ENCODE measurements at places on chromosomes 13 and 19.
A peak's percentile ranks its signal among the peaks of the same experiment; 100 is the strongest.

- H3K27ac ChIP-seq: no peak overlapping the region
- H3K27me3 ChIP-seq: no peaks in the 10 kb centered on the region
- DNase-seq: no peak
Measured at GRCh38 chr19:4374498-4375163, 25.7 kb downstream of the SH3GL1 start.

DNA sequence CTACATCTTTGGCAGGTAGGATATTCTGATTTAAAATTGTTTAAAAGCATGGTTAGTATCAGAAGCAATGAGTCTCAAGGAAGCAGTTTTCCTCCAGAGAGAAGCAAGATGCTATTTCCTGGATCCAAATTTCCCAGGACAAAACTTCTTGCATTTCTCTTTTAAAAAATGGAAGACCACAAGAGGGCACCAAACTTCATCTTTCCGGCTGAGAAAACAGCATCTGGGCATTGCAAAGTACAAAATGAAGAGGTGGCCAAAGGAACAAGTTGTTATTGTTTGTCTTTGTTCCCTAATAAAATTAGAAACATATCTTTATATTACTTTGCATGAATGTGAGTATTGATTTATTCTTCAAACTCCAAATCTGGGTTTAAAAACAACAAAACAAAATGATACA, 60.0 kb upstream of the LRCH1 start:
- H3K4me3 ChIP-seq: no peak overlapping the region
- H3K36me3 ChIP-seq: peaks cover 2% of the 10 kb centered on the region
- no peak for DNase-seq
- H3K4me1 ChIP-seq: no peaks in the 10 kb centered on the region
- H3K27ac ChIP-seq: no peak overlapping the region

GRCh38 chr19:44848036-44848811, 2.1 kb downstream of the NECTIN2 start:
- no peak for DNase-seq
- H3K27me3 ChIP-seq: peaks cover 10% of the 10 kb centered on the region
- H3K36me3 ChIP-seq: peaks cover 3% of the 10 kb centered on the region
- peaks cover 37% of the 10 kb centered on the region for H3K4me1 ChIP-seq

DNA sequence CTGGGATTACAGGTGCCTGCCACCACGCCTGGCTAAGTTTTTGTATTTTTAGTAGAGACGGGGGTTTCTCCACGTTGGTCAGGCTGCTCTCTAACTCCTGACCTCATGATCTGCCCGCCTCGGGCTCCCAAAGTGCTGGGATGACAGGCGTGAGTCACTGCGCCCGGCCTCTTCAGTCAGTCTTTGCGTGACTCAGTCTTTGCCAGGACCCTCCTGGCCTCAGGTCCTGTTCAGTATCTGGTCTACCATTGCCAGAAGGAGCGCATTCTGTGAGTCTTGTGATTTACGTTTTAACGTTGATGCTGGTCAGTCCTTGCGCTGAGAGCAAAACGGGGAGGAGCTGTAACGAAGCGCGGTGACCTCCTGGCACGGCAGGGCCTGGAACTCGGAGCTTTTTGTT, 7.6 kb upstream of the HMG20B start:
- H3K4me3 ChIP-seq: no peak overlapping the region
- H3K36me3 ChIP-seq: no peaks in the 10 kb centered on the region
- no peaks in the 10 kb centered on the region for H3K27me3 ChIP-seq
- H3K27ac ChIP-seq: no peak overlapping the region
- no peaks in the 10 kb centered on the region for H3K4me1 ChIP-seq
- DNase-seq: no peak

GRCh38 chr19:7188698-7189629, 105.2 kb downstream of the INSR start:
- peaks cover 27% of the 10 kb centered on the region for H3K4me1 ChIP-seq
- no peak overlapping the region for H3K4me3 ChIP-seq
- H3K27me3 ChIP-seq: no peaks in the 10 kb centered on the region
- DNase-seq: no peak
- no peak overlapping the region for H3K27ac ChIP-seq

- no peaks in the 10 kb centered on the region for H3K4me1 ChIP-seq
- H3K27me3 ChIP-seq: no peaks in the 10 kb centered on the region
- H3K36me3 ChIP-seq: no peaks in the 10 kb centered on the region
- DNase-seq: no peak
- no peak overlapping the region for H3K4me3 ChIP-seq
Measured at GRCh38 chr13:35460061-35460460, 16.4 kb downstream of the MAB21L1 start.

GRCh38 chr19:51145916-51146493, 3.9 kb downstream of the SIGLEC7 start:
- H3K4me3 ChIP-seq: no peak overlapping the region
- peak overlapping the region; percentile 39 for H3K27ac ChIP-seq
- no peaks in the 10 kb centered on the region for H3K36me3 ChIP-seq
- peaks cover 18% of the 10 kb centered on the region for H3K27me3 ChIP-seq

GRCh38 chr13:110583178-110583865, 21.8 kb upstream of the RAB20 start:
- no peak for DNase-seq
- H3K4me1 ChIP-seq: peaks cover 2% of the 10 kb centered on the region
- peaks cover 58% of the 10 kb centered on the region for H3K27me3 ChIP-seq
- H3K4me3 ChIP-seq: no peak overlapping the region
- no peaks in the 10 kb centered on the region for H3K36me3 ChIP-seq

DNA sequence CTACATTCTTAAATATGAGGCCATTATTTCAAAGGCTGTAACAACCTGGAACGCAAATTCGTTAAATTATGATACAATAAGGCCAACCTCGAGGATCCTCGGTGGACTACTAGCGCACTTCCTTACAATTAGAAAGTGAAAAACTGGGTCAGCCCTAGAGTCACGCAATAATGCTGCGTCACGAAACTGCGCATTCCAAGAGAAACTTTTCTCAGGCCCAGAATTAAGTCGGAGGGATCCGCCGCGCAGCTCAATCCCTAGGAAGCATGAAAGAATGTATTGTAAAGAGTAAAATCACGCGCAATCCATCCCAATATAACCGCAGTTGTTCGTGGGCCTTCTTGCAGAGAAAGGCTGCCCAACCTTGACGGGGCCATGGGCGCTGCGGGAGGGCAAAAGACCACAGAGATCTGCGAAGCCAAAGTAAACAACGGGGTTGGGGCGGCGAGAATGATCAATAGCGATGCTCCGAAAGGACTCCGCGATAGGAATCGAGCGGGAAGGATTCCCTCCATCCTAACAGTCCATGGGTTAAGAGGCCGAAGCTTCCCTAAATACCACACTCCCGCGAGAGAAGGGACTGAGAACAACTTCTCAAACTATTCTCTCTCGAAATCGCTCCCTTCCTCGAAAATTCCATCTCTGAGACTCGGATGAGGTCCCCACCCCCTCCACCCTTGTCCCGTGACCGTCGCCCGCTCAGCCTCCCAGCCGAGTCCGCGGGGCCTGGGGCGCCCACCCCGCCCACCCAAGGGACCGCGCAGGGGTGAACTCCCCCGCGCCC, 564 bp downstream of the SPART start:
- peaks cover 5% of the 10 kb centered on the region for H3K27me3 ChIP-seq
- peak overlapping the region; percentile 96 for H3K4me3 ChIP-seq
- H3K27ac ChIP-seq: peak overlapping the region; percentile 98
- peaks cover 28% of the 10 kb centered on the region for H3K4me1 ChIP-seq
- DNase-seq: peak; percentile 34

DNA sequence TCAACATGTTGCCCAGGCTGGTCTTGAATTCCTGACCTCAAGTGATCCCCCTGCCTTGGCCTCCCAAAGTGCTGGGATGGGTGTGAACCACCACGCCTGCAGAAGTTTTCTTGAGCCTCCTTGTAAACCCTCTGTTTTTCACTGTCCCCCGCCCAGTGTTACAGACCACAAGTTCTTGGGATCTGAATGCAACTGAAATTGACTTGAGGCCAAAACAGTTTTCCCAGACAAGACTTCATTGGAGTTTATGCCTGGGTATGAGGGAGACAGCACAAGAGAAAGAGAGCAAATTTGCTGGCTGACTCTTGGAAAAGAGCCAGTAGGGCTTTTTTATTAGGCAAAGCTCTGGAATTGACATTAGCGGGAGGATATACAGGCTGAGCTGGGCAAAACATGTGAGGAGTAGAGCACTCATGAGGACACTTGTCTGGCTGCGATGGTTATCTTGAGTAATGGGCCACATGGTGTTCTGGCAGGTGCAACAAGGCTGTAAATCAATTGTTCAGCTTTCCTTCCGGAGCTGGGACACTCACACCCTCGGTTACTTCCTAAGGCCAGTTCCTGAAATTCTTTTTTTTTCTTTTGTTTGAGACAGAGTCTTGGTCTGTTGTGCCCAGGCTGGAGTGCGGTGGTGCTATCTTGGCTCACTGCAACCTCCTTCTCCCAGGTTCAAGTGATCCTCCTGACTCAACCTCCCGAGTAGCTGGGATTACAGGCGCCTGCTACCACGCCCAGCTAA, 12.7 kb upstream of the HNRNPL start:
- no peaks in the 10 kb centered on the region for H3K27me3 ChIP-seq
- no peaks in the 10 kb centered on the region for H3K36me3 ChIP-seq
- no peak for DNase-seq
- no peak overlapping the region for H3K27ac ChIP-seq
- H3K4me1 ChIP-seq: peaks cover 31% of the 10 kb centered on the region
- no peak overlapping the region for H3K4me3 ChIP-seq

DNA sequence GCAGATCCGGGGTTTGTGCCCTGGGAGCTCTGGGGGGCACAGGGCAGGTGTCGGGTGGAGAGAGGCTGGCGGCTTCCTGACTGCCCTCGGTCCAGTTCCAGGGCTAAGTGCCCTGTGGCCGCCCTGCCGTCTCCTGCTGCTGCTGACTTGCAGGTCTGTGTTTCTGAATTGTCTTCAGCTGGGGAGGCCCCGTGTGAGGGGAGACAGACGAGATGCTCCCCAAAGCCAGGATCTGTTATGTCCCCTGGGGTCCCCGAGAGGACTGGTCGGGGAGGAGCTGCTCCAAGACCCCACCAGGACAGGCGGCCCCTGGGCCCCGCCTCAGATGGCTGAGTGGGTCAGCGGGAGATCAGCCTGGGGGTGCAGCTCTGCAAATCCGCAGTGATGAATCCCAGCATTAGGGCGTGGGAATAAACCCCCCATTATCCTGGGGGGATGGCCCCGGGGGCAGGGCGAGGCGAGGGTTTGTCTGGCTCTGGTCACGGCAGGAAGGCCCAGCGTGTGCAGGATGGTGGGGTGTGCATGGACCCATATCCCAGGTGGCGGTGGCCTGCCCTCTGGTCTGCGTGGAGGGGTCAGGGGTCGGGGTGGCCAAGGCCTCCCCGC, 4.7 kb downstream of the HCN2 start:
- no peak overlapping the region for H3K27ac ChIP-seq
- H3K4me3 ChIP-seq: no peak overlapping the region
- no peaks in the 10 kb centered on the region for H3K36me3 ChIP-seq
- peaks cover 7% of the 10 kb centered on the region for H3K4me1 ChIP-seq

DNA sequence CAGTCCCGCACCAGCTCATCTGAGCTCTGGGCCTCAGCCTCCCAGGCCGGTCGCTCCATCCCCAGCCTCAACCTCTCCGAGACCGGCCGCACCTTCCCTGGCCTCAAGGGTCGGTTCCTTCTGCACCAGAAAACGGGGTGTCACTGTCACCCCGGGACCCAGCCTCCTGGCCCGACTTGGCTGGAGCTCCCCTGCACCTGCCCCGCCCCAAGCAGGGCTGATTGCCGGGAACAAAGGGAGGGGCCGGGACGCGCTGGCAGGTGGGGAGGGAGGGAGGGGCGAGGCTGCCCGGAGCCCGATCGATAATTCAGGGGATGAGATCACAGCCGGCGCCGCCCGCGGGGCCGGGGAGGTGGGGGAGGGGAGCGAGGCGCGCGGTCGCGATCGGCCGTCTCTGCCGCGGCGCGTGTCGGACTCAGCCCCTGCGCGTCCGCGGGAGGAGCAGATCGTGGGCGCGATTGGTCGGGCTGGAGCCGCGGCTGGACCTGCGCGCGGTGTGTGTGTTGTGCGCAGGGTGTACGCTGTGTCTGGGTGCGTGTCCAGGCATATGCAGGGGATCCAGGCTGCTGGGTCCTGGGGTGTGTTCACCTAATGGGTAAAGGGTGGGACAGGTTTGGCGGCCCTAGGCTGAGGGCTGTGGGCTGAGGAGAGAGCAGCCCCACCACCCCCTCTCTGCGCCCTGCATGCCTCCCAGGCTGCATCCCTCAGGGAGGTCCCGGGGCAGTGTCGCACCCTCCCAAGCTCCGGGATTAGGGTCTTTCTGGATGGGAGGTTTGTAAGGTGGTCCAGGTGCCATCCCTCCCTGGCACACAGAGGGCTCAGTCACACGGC, 1.1 kb upstream of the SHC2 start:
- peak overlapping the region; percentile 87 for H3K4me3 ChIP-seq
- H3K4me1 ChIP-seq: peaks cover 3% of the 10 kb centered on the region
- H3K27me3 ChIP-seq: peaks cover 19% of the 10 kb centered on the region
- DNase-seq: no peak
- H3K27ac ChIP-seq: no peak overlapping the region
- H3K36me3 ChIP-seq: no peaks in the 10 kb centered on the region

DNA sequence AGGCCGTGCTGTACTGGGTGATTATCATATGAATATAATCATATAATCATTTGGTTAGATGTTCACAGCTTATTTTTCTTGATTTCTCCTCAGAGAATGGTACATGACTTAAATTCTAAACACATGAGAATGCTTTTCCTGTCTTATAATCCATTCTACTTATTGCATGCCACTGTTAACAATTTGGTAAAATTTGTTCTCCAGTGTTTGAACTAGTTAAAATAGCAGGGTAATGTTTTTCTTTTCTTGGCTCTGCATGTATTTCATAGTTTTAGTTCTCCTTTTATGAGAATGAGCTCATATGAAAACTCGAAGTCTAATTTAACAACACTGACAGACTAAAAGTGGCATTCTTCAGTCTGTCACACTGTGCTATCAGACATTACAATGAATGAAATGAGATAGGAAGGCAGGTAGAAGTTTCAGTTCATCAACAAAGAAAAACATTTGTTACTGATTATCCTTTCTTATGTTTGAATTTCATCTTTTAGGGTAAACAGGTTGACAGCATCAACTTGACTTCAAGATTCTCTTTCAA, 10.2 kb downstream of the SPRYD7 start:
- no peaks in the 10 kb centered on the region for H3K27me3 ChIP-seq
- peaks cover 4% of the 10 kb centered on the region for H3K36me3 ChIP-seq
- no peak overlapping the region for H3K4me3 ChIP-seq
- H3K27ac ChIP-seq: no peak overlapping the region
- DNase-seq: no peak
- no peaks in the 10 kb centered on the region for H3K4me1 ChIP-seq

GRCh38 chr13:87234981-87235380, 436.2 kb upstream of the SLITRK5 start:
- H3K4me1 ChIP-seq: no peaks in the 10 kb centered on the region
- no peak overlapping the region for H3K4me3 ChIP-seq
- no peak for DNase-seq
- H3K27ac ChIP-seq: no peak overlapping the region
- H3K27me3 ChIP-seq: no peaks in the 10 kb centered on the region
- H3K36me3 ChIP-seq: no peaks in the 10 kb centered on the region

- no peaks in the 10 kb centered on the region for H3K27me3 ChIP-seq
- H3K4me1 ChIP-seq: no peaks in the 10 kb centered on the region
- no peaks in the 10 kb centered on the region for H3K36me3 ChIP-seq
- H3K4me3 ChIP-seq: no peak overlapping the region
Measured at GRCh38 chr13:104816726-104817125, 1718.7 kb downstream of the EFNB2 start.

DNA sequence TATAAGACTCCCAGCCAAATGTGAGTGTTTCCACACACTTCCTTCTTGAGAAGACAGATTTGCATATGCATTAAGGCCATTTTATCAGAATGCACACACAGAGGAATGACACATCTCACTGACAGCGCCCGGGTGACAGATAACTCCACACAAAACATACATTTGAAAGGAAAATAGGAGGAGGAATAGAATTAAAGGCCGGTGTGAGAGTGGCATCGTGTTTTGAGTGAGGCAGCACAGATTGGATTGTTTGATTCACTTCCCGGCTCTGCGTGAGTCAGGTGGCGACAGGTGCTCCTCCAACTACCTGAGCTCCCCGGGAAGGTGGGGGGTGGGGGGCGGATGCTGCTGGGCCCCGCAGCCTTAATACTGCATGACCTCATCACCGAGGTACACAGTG, 429.0 kb downstream of the TSHZ3 start:
- H3K36me3 ChIP-seq: no peaks in the 10 kb centered on the region
- H3K27me3 ChIP-seq: peaks cover 8% of the 10 kb centered on the region
- no peak overlapping the region for H3K27ac ChIP-seq
- H3K4me3 ChIP-seq: no peak overlapping the region

All from T-helper 17 cell (primary cell).